ENCODE measurements at places on chromosomes 13 and 19. TPM values are rescaled to one million over a fixed set of nuclear protein-coding genes. Genes with fewer than 3 reads are reported as not detected.

DNA sequence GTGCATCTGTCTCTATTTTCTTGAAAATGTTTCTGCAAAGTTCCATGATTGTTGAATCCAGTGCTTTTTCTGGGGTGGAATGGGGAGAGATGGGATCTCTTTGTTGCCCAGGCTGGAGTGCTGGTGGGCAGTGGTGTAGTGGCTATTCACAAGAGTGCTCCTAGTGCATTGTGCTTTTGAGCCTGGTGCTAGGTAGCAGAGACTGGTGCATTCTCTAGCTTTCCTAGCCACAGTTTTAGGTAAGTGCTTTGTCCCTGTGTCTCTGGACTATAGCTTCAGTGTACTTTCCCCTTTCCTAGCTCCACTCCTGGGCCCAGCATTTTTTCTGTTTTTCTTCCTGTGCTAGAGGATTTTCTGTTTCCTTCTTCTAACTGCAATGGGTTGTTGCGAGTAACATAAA is 825.6 kb downstream of the SLITRK6 start:
- no peak overlapping the region for H3K4me3 ChIP-seq
- H3K27me3 ChIP-seq = no peaks in the 10 kb centered on the region
- DNase-seq = no peak
- no peak overlapping the region for H3K27ac ChIP-seq
- H3K36me3 ChIP-seq = no peaks in the 10 kb centered on the region
- H3K4me1 ChIP-seq = no peaks in the 10 kb centered on the region

DNA sequence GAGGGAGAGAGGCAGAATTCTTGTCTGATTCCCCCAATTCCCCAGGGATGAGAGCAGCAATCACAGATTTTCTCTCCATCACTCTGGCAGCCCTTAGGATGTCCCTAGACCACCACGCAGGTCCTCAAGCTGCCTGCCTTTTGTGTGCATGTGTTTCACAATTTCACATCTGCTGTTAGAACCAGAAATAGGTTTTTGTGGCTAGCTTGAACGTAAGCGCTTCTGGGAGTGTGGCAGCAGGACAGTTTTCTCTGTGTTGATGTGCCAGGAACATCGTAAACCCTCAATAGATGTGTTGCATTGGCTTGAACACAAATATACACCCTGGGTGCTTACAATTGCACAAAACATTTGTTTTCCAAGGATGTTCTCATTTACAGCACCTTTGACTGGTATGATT is 78.8 kb upstream of the TMTC4 start:
- H3K27me3 ChIP-seq = no peaks in the 10 kb centered on the region
- no peak for DNase-seq
- no peaks in the 10 kb centered on the region for H3K36me3 ChIP-seq

GRCh38 chr13:44271031-44271455 is 102.6 kb upstream of the SERP2 start:
- H3K27me3 ChIP-seq = no peaks in the 10 kb centered on the region
- H3K27ac ChIP-seq = peak overlapping the region; percentile 75
- no peak for DNase-seq
- peaks cover 66% of the 10 kb centered on the region for H3K4me1 ChIP-seq

DNA sequence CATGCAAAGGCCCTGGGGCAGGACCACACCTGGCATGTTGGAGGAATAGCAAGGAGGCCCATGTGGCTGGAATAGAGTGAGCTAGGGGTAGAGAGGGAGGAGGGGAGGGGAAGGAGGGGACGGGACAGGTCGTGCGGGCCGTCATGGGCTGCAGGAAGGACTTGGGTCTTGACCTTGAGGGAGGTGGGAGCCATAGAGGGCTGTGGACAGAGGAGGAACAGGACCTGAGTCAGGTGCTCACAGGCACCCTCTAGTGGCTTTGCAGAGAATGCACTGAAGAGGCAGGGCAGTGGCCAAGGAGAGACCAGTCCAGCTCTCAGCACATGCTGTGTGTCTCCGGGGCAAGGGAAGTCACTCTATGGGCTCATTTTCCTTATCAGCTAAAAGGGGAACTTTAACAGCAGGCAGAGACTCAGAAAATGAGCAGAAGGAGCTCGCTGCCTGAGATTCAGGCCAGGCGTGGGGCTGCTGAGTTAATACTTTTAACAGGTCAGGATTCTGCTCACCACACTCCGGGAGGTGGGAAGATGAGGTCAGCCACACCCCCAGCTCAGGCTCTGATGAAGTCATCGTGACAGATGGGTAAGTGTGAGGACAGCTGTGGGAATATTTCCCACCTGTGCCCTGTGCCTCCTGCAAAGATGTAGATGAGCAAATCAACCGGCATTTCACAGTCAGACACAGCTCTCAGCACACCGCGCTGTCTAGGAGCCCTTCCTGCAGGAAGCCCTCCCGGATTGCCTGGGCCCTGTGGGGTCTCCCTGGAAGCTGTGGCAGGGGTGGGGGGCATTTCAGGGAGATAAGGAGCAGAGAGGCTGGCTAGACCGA is 6.0 kb upstream of the TNFAIP8L1 start:
- H3K27me3 ChIP-seq = no peaks in the 10 kb centered on the region
- H3K27ac ChIP-seq = peak overlapping the region; percentile 99
- DNase-seq = no peak
- H3K4me1 ChIP-seq = peaks cover 20% of the 10 kb centered on the region
- H3K4me3 ChIP-seq = no peak overlapping the region

DNA sequence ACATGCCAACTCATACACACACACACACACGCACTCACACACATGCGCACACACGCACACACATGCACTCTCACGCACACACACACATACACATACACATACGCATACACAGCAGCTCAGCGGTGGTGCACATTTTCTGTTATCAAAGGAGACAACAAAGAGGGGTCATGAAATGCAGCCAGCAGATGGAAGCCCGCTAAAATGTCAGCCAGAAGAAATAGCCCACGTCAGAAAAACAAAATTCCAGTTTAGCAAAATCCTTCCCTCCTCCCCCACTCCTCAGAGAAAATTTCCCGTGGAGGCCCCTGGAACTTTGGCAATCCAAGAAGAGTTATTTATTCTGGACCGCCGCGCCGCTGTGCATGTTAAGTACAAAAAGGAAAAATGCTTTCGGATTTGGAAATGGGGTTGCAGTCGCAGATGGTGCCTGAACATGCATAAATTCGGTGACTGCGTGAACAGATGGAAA is 114.6 kb upstream of the VSTM2B start:
- H3K4me3 ChIP-seq = no peak overlapping the region
- H3K4me1 ChIP-seq = no peaks in the 10 kb centered on the region
- no peaks in the 10 kb centered on the region for H3K36me3 ChIP-seq
- peaks cover 6% of the 10 kb centered on the region for H3K27me3 ChIP-seq
- no peak for DNase-seq

The AXL gene
- 218 TPM for total RNA-seq

DNA sequence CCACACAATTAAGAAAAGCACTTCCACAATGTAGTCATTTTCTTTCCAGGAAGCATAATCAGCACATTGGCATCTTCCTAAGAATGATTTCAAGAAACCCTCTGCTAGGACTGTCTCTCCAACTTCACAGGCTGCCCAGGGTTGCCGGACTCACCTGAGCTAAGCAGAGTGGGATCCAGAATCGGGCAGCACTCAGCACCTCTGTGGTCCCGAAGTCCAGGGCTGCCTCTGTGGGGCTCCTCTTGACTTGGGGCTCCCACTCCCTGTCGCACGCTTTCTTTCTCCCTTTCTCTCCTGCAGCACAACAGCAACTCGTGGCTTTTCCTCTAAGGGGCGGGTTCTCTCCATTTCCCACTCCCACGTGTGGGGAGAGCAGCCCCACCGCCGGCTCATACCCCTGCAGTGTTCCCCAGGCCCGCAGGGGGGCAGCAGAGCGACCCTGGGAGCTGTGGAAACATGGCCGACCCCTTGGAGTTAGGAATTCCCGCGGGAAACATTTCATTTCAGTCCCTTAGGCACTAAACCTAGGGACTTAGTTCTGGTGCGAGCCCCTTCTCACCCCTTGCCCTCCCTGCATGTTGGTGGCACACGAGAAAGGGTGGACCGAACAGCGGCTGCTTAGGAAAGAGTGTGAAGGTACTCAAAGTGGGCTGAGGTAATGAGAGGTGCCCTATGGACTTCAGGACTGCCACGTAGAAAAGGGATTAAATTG is at the start of gene TMEM272:
TMEM272 (minus strand) TSS at position 316 of the 712 bp plus-strand sequence. CDS start 6,647 bp downstream, outside the sequence.
- H3K36me3 ChIP-seq = no peaks in the 10 kb centered on the region
- no peak for DNase-seq
- peak within 1 kb of the TSS; percentile 43 for H3K4me3 ChIP-seq
- H3K27me3 ChIP-seq = no peaks in the 10 kb centered on the region

The NCR1 gene
- total RNA-seq = not detected

- no peak overlapping the region for H3K27ac ChIP-seq
- H3K36me3 ChIP-seq = no peaks in the 10 kb centered on the region
- H3K27me3 ChIP-seq = peaks cover 17% of the 10 kb centered on the region
- H3K4me1 ChIP-seq = no peaks in the 10 kb centered on the region
- H3K4me3 ChIP-seq = no peak overlapping the region
Measured at GRCh38 chr19:35363001-35363590, 4.8 kb downstream of the FFAR3 start.

DNA sequence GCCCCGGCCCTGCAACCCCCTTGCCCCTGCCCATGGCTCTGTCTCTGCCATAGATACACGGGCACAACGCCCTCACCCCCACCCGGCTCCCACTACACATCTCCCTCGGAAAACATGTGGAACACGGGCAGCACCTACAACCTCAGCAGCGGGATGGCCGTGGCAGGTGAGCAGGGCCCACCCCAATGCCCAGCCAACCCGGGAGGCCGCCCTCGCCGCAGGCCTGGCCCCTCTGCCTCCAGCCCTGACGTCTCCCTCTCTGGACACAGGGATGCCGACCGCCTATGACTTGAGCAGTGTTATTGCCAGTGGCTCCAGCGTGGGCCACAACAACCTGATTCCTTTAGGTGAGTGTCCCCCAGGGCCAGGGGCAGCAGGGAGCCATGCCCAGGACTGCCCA is 7.7 kb downstream of the YIPF2 start:
- H3K4me1 ChIP-seq = no peaks in the 10 kb centered on the region
- DNase-seq = no peak
- H3K36me3 ChIP-seq = peaks cover 10% of the 10 kb centered on the region
- H3K27ac ChIP-seq = no peak overlapping the region

The EDNRB gene
- 0.12 TPM for total RNA-seq

The LRRC63 gene
- 0.15 TPM for total RNA-seq

Measured in chondrocyte (in vitro differentiated cells).